ENCODE measurements at places on chromosomes 6 and 20. TPM values are rescaled to one million over a fixed set of nuclear protein-coding genes. Genes with fewer than 3 reads are reported as not detected.

Gene NDUFAF5
- 34.2 TPM for total RNA-seq

Gene OARD1
- total RNA-seq, result 12.2 TPM

Gene PMEPA1
- 90.0 TPM for total RNA-seq

Gene CTAGE9
- not detected for total RNA-seq

Gene MLN
- not detected for total RNA-seq

Gene ZNF335
- total RNA-seq, result 17.1 TPM

Gene BPIFB1
- not detected for total RNA-seq

Gene HLA-DMB
- 12.3 TPM for total RNA-seq

Gene NEURL2
- total RNA-seq, result 17.0 TPM

Gene CGA
- total RNA-seq, result not detected

DNA sequence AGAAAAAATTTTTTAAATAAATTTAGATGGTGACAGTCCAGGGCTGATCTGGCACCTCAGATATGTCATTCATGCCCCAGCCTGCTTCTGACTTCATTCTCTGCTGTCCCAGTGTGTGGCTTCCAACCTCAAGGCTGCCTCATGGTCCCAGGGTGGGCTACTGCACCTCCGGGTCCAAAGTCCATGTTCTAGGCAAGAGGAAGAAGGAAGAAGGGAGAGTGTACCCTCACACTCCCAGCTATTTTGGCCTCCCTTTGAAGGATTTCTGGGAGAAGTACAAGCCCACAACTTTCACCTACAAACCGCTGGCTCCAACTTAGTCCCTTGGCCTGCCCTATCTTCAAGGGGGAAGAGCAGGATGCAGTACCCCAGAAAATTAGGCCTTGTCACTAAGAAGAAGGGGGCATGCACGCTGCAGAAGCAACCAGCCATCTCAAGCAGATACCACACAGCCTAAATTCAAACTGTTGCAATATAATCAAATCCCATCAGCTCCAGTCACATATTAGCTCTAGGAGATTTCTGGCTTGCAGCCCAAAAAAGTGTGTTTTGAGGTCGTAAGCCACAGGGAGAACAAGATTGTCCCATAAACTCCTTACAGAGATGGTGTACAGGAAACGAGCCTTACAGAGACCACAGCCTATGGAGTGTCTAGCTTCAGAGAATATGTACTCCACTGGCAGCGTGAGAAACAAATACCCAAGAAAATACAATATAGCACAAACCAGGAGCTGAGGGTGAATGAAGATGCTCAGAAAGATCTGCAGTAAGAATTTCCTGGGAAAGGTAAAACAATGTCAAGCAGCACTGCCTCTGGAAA, 906 bp upstream of the BTN3A2 start:
- DNase-seq, result no peak

GRCh38 chr20:50498071-50498776, 12.0 kb upstream of the PTPN1 start:
- no peak for DNase-seq

DNA sequence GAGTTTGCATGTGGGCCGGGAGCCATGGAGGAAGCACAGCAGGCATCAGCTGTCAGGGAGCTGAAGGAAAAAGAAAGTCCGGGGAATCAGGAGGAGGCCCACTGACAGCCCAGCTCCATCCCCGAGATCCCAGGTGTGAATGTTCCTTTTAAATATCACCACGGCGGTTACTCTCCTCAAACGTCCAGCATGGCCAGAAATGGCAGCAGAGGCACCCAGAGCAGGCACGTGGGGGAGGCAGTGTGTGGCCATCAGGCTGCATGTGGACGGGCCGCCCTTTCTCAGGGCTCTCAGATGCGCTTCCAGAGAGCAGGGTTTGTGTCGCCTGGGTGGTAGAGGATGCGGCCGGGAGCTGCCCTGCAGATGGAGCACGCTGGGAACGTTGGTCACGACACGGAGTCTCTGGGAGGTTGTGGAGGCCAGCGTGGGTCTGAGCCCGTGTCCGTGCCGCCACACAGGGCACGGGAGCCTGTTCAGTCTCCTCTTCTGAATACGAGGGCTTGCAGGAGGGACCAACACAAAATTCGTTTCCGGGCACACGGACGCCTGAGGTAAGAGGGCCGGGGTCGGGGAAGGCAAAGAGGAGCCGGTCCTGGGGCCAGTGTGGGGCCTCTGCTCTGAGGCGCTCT, 45.3 kb upstream of the DACT2 start:
- no peak for DNase-seq

DNA sequence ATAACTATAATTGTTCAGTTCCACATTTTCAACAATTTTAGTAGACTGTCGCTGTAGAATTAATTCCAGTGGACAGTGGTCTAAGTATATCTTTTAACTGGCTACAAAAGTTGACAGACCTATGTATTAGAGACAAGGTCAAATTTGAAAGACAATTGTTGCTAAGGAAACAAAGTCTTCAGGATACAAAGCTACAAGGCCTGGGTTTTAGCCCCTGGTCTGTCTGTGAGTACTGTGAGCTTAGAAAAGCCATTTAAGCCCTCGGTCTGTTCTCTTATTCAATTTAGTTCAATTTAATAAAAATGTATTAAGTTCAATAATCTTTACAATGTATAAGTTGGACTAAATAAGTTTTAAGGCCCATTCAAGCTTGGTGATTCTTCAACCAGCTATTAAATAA, 352.5 kb downstream of the HDGFL1 start:
- DNase-seq, result no peak

GRCh38 chr20:33236351-33236750, 555 bp downstream of the BPIFA1 start:
- no peak for DNase-seq

- DNase-seq, result no peak
Observed at GRCh38 chr20:50406610-50407136, 103.5 kb upstream of the PTPN1 start.

DNA sequence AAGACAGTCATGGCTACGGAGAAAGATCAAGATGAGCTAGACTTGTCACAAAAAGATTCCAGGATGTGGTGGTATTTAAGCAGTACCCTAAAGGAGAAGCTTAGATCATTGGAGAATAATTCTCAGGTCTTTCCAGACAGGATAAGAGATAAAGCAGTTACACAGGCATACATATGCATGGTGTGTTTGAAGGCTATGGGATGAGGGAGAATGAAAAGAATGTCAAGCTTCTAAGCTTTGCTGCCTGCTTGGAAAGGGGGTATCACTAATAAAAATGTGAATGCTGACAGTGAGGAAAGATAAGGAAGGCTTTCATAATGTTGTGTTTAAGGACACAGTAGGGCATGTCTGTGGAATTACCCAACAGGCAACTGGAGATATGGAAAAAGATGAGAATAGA, 28.1 kb downstream of the RWDD2A start:
- no peak for DNase-seq

DNA sequence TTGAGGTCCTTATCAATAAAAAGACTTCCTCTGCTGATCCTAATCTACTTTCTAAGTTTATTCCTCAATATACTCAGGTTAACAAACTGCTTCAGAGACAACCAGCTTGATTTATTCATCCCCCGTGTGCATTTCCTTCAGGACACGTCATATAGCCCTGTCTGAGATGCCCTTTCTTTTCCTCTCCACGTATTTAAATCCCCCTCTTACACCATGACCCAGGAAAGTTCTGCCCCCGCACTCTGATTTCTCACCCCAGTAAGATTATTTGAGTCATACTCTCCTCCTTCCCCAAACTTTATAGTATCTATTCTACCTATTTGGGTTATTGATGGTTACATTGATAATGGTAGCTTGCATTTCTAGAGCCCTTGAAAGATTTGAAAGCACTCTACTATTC, 9.8 kb upstream of the CGA start:
- DNase-seq, result no peak

DNA sequence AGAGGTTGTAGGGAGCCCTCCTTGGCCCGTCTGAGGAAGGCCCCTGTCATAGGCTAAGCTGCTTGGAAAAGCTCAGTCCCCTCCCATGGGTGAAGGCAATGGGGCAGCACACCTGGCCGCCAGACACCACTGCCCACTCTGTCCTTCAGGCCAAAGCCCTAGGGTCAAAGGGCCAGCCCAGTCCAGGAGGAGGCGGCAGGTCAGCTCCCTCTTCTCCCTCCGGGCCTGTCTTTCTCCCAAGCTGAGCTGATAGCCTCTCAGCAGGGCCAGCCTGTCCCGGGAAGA, 5.1 kb upstream of the CLPSL2 start:
- DNase-seq, result no peak

- DNase-seq, result no peak
Observed at GRCh38 chr6:35048631-35049083, 92.5 kb downstream of the TCP11 start.

DNA sequence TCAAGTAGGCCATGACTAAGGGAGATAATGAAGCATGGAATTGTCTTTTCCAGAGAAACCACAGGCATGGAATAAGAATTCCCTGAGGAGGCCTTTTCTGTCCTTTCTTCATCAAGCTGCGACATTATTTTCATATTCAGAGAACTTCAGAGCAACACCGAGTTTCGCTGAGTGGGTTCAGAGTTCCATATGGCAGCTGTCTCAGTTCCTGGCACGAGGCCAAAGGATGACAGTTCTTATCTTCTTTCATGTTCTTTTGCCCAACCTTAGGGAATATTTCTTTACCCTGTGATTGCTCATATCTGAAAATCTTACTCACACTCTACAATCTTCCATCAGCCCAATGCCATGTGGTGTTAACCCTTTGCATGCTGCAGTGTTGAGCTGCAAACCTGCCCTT, 135.3 kb upstream of the BMP2 start:
- DNase-seq, result no peak

GRCh38 chr6:105545228-105545920, 142.5 kb upstream of the PREP start:
- DNase-seq, result no peak

DNA sequence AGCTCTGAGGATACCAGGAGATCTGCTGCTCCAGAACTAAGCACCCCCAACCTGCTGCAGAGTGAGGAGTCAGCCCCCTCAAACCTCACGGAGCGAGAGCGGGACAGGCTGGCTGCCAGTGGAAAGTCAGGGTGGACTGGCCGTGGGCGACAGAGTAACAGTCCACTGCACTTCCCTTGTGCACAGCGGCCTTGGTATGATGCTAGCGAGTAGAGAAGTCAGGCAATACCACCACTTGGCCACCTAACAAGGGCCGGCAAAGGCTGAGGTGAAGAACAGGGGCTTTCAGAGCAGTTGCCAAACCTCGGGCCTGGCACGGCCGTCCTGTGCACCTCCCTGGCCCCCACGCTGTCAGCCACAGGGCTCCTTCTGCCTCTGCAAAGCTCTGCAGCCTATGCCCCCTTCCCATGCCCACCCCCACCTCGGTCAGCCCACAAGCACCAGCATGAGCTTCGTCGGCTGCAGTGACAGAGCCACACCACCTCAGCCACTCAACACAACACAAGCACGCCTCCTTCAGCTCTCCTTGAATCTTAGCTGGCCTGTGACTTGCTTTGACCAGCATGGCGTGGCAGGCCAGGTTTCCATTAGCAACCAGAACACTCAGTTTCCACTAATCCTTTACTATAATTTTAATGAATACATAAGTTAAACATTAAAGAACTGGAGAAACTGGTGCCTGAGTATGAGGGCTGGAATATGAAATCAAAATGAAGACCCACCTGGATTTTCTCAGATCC, 127.6 kb upstream of the SNX9 start:
- DNase-seq, result no peak

Data from mesenteric fat pad (tissue), 1 donor.